ENCODE measurements at places on chromosomes 16 and 17.

DNA sequence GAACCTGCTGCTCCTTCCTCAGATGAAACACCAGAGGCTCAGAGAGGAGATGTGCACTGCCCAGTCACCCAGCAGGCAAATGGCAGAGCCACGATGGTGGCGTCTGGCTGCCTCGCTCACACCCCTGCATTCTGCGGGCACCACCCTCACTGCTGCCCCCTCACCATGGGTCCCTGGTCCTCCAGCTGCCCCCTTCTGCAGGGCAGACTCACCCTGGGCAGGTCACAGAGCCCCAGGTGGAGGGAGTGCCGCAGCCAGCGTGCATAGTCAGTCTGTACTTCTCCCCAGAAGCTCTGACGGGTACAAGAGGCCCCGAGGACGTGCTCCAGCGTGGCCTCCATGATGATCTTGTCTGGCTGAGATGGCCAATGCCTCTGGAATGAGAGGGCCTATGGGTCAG, 52.9 kb downstream of the RMI2 start:
- no peak overlapping the region for H3K4me3 ChIP-seq
- no peaks in the 10 kb centered on the region for H3K4me1 ChIP-seq
- H3K27me3 ChIP-seq = no peaks in the 10 kb centered on the region
- H3K27ac ChIP-seq = no peak overlapping the region
- H3K36me3 ChIP-seq = no peaks in the 10 kb centered on the region

GRCh38 chr17:72125742-72126141, 4.9 kb downstream of the SOX9 start:
- H3K27ac ChIP-seq = peak overlapping the region; percentile 95
- peaks cover 33% of the 10 kb centered on the region for H3K4me1 ChIP-seq
- no peaks in the 10 kb centered on the region for H3K27me3 ChIP-seq
- H3K36me3 ChIP-seq = peaks cover 8% of the 10 kb centered on the region
- no peak for DNase-seq

DNA sequence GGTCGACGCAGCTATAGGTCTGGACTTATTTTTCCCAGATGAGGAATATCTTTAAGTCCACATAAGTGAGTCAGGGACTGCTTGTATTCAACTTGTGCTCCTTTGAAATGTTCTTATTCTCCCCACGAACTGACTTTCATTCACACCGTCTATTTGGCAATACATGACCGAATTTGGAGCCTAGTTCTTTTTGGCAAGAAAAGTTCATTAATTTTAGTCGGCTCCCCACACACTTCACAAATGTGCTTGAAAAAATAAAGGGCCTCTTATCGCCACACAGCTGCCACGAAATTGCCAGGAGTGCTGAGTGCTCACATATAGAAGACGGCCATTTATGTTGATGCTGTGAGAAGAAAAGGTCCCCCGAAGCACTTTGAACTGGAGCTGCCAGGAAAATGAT, 152.6 kb downstream of the PRKCA start:
- H3K27me3 ChIP-seq = no peaks in the 10 kb centered on the region
- H3K27ac ChIP-seq = no peak overlapping the region
- no peaks in the 10 kb centered on the region for H3K4me1 ChIP-seq
- no peak overlapping the region for H3K4me3 ChIP-seq

- no peak overlapping the region for H3K27ac ChIP-seq
- H3K4me3 ChIP-seq = no peak overlapping the region
- H3K27me3 ChIP-seq = no peaks in the 10 kb centered on the region
Measured at GRCh38 chr16:6926762-6927161, 405.9 kb upstream of the RBFOX1 start.
